Smooth muscle cell of the umbilical artery (primary cell): ENCODE measurements at places on chromosomes 1 and 21. TPM values are rescaled to one million over a fixed set of nuclear protein-coding genes. Genes with fewer than 3 reads are reported as not detected.

Gene LCE1A
- not detected in 2 replicates for total RNA-seq

Gene GJA5
- total RNA-seq, result 0.42 and 0.59 TPM in 2 replicates

Gene DMRTA2
- under 0.01 and 0.05 TPM in 2 replicates for total RNA-seq

Gene G0S2
- 23.6 and 49.0 TPM in 2 replicates for total RNA-seq

Gene MAPKAPK2
- 32.1 and 52.4 TPM in 2 replicates for total RNA-seq

Gene SPAG17
- 0.05 TPM in 1 of 2 replicates, not detected in the other for total RNA-seq

Gene PADI2
- 0.18 TPM in 1 of 2 replicates, not detected in the other for total RNA-seq

Gene BMP8B
- total RNA-seq, result not detected in 2 replicates

Gene SNX7
- total RNA-seq, result 49.6 and 61.4 TPM in 2 replicates

Gene CD1B
- total RNA-seq, result not detected in 2 replicates

Gene TBX15
- total RNA-seq, result 0.05 TPM in 1 of 2 replicates, not detected in the other

Gene LRRC53
- not detected in 2 replicates for total RNA-seq

Gene PRR9
- 0.51 TPM in 1 of 2 replicates, not detected in the other for total RNA-seq

Gene ADAMTS4
- total RNA-seq, result 14.3 and 20.3 TPM in 2 replicates

Gene RIPPLY3
- not detected in 2 replicates for total RNA-seq
